ENCODE measurements at places on chromosomes 11 and 22.

- no peak for DNase-seq
These were observed 57.3 kb upstream of the SORL1 start for GRCh38 chr11:121394785-121395184.

GRCh38 chr11:47503227-47503626, 49.7 kb downstream of the CELF1 start:
- DNase-seq = no peak

DNA sequence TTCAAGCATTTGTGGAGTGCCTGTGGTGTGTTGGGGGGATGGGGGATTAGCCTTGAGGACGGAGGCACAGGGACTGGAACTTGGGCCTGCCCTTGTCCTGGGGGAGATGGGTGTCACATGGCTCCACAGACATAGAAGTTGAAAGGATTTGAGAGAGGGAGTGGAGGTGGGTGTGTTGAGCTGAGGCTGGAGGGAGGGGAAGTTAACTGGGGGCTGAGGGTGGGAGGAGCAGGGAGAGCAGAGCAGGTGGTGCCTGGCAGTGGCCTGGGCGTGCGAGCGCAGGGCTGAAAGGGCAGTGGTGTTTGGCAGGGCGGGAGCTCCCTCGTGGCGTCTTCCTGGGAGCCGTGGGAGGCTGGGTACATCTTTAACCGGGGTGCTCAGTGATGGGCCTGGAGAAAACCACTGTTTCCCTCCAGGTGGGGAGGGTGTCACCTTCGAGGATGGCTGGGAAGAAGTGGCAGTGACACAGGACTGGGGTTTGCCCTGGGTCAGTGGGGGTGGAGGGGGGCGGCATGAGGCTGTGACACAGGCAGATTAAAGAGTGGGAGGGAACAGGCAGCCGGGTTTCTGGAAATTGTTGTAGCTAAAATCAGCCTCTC, 45.5 kb downstream of the AP2A2 start:
- DNase-seq = no peak

DNA sequence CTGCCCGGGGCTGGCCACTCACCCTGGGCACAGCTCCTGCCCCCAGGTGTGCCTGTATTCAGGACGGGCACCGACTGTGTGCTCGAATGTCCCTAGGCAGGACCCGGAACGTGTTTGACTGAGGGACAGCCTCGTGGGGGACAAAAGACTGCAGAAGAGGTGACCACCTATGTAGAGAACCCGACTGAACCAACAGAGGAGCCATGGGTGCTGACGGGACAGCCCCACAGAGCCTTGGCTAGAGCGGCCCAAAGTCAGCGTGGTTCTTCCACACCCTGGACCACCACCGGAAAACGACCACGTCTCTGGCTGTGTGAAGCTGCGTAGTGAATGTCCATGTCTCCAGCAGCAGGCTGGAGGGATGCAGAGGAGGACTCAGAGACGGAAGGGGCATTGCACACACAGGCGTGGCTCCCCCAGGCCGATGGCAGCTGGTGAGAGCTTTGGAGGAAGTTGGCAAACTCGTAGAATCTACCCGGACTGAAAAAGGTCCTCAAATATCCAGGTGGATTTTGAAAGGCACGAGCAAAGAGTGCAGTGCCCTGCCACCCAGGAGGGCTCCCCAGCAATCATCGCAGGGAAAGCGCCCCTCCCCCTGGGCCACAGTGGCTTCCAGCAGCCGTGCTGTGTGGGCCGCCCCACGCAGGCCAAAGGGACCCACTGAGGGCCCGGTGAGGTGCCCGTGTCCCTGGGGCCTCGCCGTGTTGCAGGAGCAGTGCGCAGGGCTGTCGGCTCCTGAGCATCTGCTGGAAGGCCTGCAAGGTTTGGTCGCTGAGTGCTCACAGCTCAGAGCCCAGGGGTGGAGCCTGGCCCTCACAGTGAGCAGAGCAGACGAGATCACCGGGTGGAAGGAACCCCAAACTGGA, 17.5 kb upstream of the MUC5B start:
- DNase-seq = no peak

DNA sequence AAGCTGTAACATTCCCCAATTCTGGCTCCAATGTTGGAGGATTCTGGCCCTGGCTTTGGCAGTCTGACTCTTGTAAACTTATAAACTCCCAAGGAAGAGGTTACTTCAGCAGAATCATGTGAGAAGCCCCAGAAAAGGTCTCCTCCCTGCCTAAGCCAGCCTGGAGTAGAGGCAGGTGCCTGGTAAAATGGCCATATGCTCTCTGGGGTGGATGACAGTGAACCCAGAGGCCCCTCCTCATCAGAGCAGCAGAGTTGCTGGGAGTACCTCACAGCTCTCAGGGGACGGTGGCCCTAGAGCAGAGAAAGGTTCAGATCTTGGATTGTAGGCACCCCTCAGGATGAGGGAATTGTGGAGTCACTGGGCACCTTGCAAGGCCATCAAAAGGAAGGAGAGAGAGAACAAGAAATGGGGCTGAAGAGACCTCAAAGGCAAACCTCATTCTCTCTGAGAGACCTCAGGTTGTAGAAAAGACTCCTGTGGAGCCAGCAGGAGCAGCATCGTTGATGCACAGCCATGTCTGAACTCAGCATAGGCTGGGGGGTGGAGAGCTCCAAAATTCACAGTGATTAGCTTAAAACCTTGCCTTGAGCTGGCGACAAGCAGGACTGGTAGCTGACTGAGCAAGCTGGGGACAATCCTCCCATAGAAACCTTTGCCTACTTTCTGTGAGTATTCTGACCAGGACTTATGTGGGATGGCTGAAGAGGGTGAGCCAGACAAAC, 4.9 kb upstream of the P2RY6 start:
- DNase-seq = no peak

DNA sequence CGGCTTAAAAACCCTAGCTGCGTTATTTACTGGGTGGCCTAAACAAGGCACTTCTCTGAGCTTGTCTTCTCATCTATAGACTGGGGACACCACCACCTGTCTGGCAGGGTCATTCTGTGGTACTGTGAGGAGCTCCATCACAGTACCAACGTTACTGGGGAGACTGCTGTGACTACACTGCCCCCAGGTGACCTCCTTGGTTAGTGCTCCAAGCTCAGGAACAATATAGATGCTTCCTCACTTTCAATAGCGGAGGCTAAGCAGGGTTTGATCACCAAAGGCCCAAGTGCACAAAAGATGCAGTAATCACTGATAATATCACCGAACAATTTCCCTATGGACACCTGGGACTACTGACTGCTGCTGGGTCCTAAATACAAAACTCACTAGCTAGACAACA, 18.8 kb downstream of the PRPF19 start:
- no peak for DNase-seq

DNA sequence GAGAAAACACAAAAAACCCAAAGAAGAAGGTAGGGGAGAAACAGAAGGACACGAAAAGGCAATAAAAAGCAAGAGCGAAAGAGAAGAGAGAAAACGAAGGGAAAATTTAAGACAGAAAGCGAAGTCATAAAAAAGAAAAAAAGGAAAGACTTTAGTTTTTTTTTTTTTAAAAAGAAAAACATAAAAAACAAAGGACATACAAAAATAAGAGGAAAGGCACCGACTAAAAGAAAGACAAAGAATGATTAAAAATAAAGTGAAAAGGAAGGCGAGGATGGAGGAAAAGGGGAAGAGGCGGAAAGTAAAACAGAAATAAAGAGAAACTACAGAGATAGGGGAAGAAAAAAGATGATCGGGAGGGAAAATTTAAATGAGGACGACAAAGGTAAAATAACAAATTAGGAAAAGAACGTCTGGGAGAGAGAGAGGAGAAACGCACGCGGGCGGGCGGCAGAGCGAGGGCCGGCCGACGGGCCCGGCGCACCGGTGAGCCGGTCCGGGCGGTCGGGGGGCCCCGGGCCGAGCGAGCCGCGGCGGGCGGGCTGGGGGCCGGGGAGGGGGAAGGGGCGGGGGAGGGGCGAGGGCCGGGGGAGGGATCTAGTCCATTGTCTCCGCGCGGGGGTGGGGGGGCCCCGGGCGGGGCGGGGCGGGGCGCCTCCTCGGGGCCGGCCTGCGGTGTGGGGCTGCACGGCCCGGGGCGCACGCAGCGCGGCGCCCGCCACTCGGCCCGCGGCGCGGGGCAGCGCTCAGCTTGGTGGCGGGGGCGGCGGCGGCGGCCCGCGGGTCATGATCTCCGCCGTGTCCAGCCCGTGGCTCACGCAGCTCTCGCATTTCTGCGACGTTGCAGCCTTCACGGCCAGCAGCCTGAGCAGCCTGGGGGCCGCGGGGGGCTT, at the start of gene TBX1:
TBX1 (plus strand) TSS at position 721 of the 893 bp plus-strand sequence; CDS start at position 787, 66 bp downstream.
- no peak for DNase-seq

- no peak for DNase-seq
These were observed 19.0 kb downstream of the LINC01488 start for GRCh38 chr11:69500285-69501120.

DNA sequence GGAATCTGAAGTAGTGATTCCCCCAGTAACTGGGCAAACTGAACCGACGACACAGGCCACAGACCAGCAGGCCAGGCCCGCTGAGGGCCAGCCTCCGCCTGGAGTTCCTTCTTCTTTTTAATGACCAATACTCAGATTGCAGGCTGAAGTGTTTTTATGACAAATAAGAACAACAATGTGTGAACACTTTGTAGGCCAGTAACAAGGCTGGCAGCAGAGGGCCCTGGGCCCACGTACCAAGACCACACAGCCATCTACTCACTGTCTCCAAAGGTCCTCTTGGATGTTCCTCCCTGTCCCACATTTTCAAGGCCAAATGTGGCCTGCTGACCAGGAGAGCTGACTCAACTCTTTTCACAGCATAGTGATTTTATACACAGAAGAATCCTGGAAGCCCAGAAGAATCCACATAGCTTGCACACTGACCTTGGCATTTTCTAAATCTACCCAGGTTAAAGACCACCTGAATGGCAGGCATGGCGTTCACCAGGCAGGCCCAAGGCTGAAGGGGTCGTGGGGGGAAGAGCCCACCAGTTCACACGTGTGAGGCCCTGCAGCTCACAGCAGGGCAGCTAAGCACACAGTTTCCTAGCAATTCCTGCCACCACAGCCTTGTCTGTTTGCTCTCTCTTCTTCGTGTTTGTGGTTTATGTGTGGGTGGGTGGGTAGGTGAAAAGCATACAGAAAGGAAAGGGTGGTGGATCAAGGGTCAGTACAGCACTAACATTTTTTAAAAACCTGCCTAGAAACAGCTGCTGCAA, 13.3 kb downstream of the SMCO4 start:
- DNase-seq = no peak

GRCh38 chr11:107042748-107043147, 24.5 kb upstream of the GUCY1A2 start:
- no peak for DNase-seq

GRCh38 chr22:26835929-26836528, 178.6 kb downstream of the MIAT start:
- peak; percentile 61 for DNase-seq
